ENCODE measurements at places on chromosomes 11 and 22.

- no peak for DNase-seq
Measured at GRCh38 chr11:63282579-63282978, 39.2 kb upstream of the SLC22A25 start.

- DNase-seq, result no peak
Measured at GRCh38 chr11:9285850-9286587, 20.9 kb upstream of the DENND5A start.

GRCh38 chr11:134024420-134025081, 44.3 kb upstream of the JAM3 start:
- no peak for DNase-seq

GRCh38 chr22:25823276-25823675, 81.3 kb downstream of the MYO18B start:
- DNase-seq, result no peak

GRCh38 chr11:113677685-113678084, 28.4 kb downstream of the TMPRSS5 start:
- no peak for DNase-seq

DNA sequence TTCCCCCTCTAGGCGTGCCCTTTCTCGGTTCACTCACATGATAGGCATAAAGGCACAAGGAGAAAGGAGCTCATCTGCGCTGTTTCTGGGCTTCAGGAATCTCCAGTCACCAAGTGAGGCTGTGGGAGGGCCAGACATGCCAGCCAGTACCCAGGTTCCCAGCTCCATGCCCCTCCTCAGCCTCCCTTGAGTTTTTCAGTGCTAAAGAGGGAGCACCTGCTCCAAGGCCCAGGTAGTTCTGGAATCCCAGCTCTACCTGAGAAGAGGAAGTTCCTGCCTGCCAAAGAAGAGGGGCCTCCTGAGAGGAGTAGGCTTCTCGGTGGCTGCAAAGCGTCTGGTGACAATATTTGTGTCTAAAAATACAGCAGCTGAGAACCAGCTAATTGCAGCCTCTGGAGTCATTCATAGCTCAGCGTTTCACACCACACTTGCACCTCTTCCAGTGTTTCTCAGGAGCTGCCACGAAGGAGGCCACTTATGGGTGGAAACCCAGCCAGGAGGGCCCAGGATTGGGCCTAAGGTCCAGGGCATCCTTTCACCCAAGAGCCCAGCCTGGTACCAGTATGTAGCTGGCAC, 197.4 kb downstream of the TRIM29 start:
- DNase-seq, result no peak

GRCh38 chr22:49016909-49017481, 810.7 kb downstream of the BRD1 start:
- no peak for DNase-seq

- peak; percentile 1 for DNase-seq
Measured at GRCh38 chr11:83285151-83285770, 906 bp downstream of the CCDC90B start.

DNA sequence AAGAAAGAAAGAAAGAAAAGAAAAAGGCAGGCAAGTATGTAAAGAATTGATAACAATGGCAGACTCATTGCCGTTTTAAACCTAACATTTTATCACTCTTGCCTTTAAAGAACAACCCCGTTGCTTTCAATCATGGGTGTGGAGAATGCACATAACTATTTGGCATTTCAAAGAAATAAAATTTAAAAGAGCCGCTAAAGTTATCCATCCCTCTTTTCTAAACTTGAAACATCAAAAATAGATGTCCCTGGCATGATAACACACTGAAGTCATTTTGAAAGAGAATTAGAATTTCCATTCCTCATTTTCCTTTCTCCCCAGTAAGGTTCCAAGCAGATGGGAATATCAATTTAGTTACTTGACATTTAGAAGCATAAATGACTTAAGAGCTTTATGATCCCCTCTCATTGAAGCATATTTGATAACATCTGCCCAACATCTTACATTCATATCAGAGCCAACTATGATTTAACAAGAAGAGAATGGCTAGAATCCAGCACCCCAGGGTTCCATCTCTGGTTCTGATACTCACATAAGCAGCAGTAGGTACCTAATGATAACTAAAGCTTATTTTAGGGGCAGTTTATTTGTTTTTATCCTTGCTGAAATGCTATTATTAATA, 529.6 kb upstream of the LRRC4C start:
- no peak for DNase-seq

DNA sequence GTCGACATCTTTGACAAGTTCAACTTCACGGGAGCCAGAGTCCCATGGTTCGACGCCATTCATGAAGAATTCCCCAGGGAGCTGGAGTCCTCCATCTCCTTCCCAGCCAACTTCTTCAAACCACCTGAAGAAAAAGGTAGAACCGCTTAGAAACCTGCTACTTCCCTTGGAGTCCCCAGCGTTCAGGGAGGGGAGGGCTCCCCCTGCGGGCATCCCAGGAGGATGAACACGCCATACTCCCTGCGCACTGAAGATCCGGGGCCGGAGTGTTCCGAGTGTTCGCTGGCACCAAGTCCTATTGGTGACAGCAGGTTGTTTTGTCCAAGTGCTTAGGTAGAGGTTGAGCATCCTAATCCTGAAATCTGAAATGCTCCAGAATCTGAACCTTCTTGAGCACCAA, 51.7 kb upstream of the PRODH start:
- DNase-seq, result no peak

DNA sequence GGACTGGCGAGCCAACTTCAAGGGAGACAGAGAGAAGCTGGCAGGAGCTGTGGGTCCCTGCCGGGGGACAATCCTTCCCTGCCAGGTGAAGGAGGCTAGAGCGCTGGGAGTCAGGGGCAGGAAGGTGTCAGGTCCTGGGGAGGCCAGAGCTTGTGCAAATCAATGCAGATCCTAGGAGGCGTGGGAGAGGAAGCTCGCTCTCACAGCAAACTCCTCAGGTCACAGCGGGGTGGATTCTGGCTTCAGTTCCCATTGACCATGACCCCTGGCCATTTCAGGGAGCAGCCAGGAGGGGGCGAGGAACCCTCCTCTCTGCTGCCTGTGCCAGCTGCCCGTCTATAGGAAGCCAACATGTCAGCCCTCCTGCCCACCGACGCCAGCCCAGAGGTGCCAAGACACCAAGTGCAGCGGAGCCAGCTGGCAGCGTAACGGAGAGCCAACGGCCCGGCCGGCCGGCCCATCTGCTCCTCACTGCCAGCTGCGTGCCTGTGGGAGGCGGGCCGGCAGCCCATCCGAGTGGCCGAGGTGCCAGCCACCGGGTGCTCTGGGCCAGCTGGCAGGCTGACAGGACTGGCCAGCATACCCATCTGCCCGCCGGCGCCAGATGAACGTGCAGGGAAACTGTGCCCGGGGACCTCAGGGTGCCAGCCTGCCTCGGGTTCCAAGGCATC, 374.8 kb downstream of the MIAT start:
- DNase-seq, result no peak

- DNase-seq, result no peak
Measured at GRCh38 chr22:38468443-38469305, 778 bp downstream of the KDELR3 start.

GRCh38 chr11:102436561-102436960, 16.0 kb downstream of the TMEM123 start:
- DNase-seq, result no peak

DNA sequence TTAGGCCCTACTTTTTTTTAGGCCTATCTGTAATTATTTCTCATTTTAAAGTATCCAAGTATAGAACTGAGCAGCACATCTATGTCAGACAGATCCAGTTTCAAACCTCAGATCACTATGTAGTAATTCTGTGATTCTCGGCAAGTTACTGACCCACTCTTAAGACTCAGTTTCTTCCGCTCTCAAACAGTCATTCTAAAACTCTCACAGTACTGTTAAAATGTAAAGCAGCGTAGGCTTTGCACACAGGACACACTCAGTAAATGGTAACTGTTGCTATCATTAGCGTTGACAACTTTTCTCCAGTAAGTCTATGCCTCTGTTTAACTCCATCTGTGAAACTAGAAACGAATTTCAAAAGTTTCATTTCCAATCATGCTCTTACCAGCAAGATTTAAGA, 277.1 kb downstream of the TTC28 start:
- DNase-seq, result no peak

- DNase-seq, result no peak
Measured at GRCh38 chr22:33014621-33015020, 43.6 kb downstream of the SYN3 start.

- DNase-seq, result peak; percentile 53
Measured at GRCh38 chr11:68632802-68633201, 51.5 kb upstream of the GAL start.

GRCh38 chr11:47264119-47264518, 5.8 kb upstream of the MADD start:
- DNase-seq, result no peak

- DNase-seq, result no peak
Measured at GRCh38 chr11:23359297-23359696, 499.0 kb upstream of the CCDC179 start.

- DNase-seq, result peak; percentile 29
Measured at GRCh38 chr11:94786264-94787126, 18.3 kb downstream of the AMOTL1 start.

Measured in CD4-positive, alpha-beta T cell treated with Interleukin-12 subunit alpha and Interleukin-12 subunit beta, for 1 hour (primary cell).